ENCODE measurements at places on chromosomes 12 and 14. TPM values are rescaled to one million over a fixed set of nuclear protein-coding genes. Genes with fewer than 3 reads are reported as not detected.

DNA sequence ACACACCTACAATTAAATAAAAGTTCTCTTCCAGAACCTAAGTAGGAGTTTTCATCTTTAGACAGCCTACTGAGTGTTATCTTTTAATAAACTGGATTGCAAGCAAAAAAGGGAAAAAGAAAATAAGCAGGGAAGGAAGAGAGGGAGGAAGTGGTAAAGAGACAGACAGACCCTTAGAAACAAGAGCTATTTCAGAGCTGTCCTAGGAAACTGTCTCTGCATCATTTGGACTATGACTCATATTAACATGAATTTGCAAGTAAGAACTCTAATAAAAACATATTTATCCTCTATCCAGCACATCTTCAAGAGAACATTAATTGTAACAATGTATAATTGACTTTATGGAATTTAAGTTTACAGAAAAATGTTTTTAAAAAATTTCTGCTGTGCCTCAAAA is 438.8 kb upstream of the USP15 start:
- DNase-seq: no peak

GRCh38 chr12:4496145-4496838 is 42.4 kb upstream of the RAD51AP1 start:
- no peak for DNase-seq

GRCh38 chr12:5614256-5614655 is 182.3 kb downstream of the NTF3 start:
- DNase-seq: no peak

- no peak for DNase-seq
Observed at GRCh38 chr12:67952787-67953186, 36.5 kb upstream of the IFNG-AS1 start.

The APOF gene
- polyA plus RNA-seq: 23.9 TPM

GRCh38 chr12:43585676-43586075 is 33.7 kb upstream of the ADAMTS20 start:
- DNase-seq: no peak

- peak; percentile 24 for DNase-seq
Observed at GRCh38 chr14:102917469-102918211, 4.8 kb upstream of the AMN start.

The AQP5 gene
- not detected for polyA plus RNA-seq

GRCh38 chr12:130158754-130159059 is 3.6 kb upstream of the FZD10 start:
- DNase-seq: no peak

The C14orf39 gene
- not detected for polyA plus RNA-seq

Data from HepG2 (cell line).